ENCODE measurements at places on chromosomes 13 and 19.

DNA sequence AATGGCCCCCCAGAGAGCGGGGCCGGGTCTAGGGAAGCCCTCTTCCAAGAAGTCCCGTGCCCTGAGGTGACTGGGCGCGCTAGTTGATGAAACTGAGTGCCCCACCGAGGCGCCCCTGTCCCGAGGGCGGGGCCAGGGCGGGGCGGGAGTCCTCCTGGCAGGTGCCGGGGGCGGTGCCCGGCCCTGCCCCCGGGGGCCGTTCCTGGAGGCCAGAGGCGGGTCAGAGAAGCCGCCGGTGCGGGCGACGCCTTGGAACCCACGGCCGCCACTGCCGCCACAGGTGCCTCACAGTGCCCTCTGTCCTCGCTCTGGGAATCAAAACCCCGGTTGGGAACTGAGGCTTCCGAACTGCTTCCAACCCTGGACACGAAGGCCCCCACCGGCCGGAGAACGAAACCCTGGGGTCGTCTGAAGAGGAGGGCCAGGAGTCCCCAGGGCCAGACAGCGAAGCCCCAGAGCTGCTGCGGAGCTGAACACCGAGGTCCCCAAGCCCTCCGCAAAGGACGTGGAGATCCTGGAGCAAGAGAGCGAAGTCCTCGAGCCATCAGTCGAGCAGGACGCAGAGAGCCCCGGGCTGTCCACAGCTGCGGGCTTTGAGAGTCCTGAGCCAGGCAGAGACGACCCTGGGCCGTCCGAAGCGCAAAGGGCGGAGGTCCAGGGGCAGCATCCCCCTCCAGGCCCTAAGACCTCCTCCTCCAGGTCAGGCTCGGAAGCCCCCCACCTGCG is at the start of gene MISP3:
Gene MISP3 (plus strand): TSS at position 252 of the 726 bp plus-strand sequence. CDS start 524 bp downstream, outside the sequence.
- peak; percentile 89 for DNase-seq

DNA sequence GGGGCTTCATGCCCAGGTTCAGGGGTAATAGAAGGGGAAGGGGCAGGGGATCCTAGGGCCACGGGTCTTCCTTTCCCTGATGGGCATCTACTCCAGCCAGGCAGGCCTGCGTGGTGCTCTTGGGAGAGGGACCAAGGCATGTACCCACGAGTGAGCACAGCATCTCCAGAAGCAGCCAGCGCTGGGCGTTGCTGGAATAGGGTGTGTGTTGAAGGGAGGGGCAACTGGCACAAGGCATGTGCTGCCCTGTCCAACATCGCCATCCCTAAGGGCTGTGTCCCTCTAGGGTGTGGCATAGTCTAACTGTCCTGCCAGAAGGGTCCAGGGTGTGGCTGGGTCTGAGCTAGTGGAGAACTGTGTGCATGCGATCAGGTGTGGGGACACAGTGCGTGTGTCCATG is 2.9 kb downstream of the NOTCH3 start:
- no peak for DNase-seq

GRCh38 chr19:695352-695949 is at the start of gene PRSS57:
Gene PRSS57, minus strand, starts transcription at chr19:695452. Its CDS starts 22 bp downstream, at chr19:695430.
- no peak for DNase-seq

GRCh38 chr13:21086929-21087328 is 25.5 kb upstream of the LATS2 start:
- no peak for DNase-seq

- DNase-seq: no peak
These were observed 7.5 kb downstream of the ZNF440 start for GRCh38 chr19:11821474-11822109.

- DNase-seq: no peak
These were observed 67.3 kb upstream of the MED4 start for GRCh38 chr13:48162217-48162616.

DNA sequence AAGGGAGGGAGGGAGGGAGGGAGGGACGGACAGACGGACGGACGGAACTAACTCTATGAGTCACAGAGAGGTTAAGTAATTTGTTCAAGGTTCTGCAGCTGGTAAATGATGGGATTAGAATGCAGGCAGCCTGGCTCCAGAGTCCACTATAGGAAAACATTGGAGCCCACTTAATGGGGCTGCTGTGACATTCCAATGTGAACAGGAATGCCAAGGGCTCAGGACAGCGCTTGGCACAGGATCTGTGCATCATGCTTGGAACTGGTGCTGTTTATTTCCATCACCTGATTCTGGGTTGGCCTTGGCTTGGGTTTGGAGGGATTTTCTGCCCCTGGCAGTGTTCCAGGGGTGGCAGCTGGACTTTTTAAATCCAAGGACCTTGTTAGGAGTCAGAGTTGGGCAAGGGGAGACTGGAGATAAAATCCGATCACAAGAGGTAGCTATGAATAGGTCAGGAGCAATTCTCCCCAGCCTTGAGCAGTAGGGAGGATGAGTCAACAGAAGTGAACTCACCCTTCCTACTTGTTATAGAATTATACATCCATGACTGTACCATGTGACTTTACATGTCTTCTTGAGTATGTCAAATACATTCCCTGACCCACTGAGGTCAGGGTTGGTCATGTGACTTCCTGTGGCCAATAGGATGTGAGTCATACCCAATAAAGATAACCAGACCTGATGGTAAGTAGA is 7.8 kb upstream of the HIF3A start:
- DNase-seq: no peak

GRCh38 chr13:51500687-51501086 is 47.9 kb upstream of the INTS6 start:
- no peak for DNase-seq

DNA sequence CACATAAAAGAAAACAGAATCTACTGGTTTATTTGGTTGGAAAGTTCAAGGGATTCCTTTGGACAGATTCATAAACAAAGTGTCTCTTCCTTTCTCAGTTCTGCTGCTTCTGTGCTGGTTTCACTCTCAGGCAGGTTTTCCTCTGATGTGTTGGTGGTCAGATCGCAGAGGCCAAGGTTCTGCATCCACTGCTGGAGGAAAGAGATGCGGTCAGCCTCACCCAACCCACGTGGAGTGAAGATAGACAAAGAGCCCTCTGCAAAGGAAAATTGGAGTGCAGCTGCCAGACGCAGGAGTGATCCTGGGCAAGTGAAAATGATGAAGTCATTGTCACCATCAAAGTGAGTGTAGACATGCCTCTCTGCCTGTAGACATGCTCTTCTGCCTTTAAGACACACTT is 352.0 kb downstream of the TSHZ3 start:
- no peak for DNase-seq

- no peak for DNase-seq
These were observed 42.4 kb upstream of the WDFY2 start for GRCh38 chr13:51541809-51542258.

DNA sequence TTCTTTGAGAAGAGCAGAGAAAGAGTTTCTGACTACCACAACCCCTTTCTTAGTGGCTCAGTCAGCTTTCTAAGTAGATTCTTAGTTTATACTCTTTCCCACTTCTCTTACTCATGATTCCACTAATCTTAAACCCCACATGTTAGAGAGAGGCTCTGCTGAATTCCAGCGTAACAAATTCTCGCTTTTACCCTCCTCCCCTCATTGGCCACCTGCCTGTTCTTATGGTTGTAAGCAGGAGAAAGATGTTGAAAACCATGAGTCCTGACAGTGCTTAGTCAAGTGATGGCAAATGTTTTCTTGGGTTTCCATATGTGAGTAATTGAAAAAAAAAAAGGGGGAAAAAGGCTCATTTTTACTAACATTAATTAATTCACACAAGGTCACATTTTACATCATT is 125.9 kb downstream of the ZDHHC20 start:
- DNase-seq: no peak
